ENCODE measurements at places on chromosomes 7 and 10. TPM values are rescaled to one million over a fixed set of nuclear protein-coding genes. Genes with fewer than 3 reads are reported as not detected.

Gene APBB1IP
- total RNA-seq: not detected

Gene OR6V1
- total RNA-seq: not detected

Gene TRIM24
- total RNA-seq: 118 TPM

Gene TMEM72
- total RNA-seq: not detected

Gene TAS2R41
- total RNA-seq: not detected

Gene PLAU
- total RNA-seq: 11.2 TPM

Gene UBE2D4
- 9.9 TPM for total RNA-seq

Gene TYSND1
- 6.8 TPM for total RNA-seq

Gene VSTM2A
- not detected for total RNA-seq

Gene DGKI
- not detected for total RNA-seq

Gene RNLS
- total RNA-seq: not detected

Gene KIF11
- total RNA-seq: 62.8 TPM

Gene TRPV6
- total RNA-seq: not detected

Gene ZNF425
- total RNA-seq: 0.97 TPM

Gene RBM20
- total RNA-seq: 0.02 TPM

Gene OR2A12
- not detected for total RNA-seq

Gene CALML3
- total RNA-seq: not detected

Gene MCM10
- 31.3 TPM for total RNA-seq

Gene PKD2L1
- total RNA-seq: 0.31 TPM

Gene ASB15
- not detected for total RNA-seq

Gene GHRHR
- total RNA-seq: not detected

Gene ACTL6B
- not detected for total RNA-seq

Gene HMX3
- not detected for total RNA-seq

Gene MTERF1
- 19.3 TPM for total RNA-seq

Gene ARPC1B
- 89.1 TPM for total RNA-seq
